Cardiac septum (tissue), 1 donor: ENCODE measurements at places on chromosomes 3 and 15.

DNA sequence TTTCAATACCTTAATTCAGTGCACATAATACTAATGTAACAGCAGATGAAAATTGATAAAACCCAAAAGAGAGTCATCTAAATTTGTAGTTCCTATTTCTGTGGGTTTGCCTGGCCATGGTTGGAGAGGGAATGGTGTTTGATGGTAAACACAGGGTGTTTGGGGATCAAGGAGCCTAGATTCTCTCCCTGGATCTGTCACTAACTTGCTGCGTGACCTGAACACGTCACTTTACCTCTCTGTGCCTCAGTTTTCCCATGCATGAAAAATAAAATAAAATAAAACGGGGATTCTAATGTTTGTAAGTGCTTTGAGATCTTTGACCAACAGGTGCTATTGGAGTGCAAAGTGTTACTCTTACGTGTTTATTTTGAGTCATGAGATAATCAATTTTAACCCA is 49.8 kb downstream of the GHSR start:
- no peak for DNase-seq

DNA sequence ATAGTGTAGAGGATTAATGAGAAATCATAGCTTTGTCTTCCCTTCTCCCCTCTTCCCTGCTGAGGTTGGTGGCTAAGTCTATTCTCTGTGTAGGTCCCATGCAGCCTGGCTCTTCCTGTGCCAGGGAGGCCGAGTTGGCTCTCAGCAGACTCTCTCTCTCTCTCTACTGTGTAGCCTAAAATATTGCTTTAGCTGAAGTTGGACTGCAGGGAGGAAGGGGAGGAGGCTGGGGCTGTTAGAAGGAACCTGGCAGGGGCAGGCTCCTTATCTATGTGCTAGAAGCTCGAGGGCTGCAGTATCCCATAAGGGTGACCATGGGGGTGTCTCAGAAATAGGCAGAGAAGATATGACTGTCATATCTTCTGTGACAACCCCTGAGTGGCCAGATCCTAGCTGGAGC is 160.8 kb downstream of the EPHB1 start:
- no peak for DNase-seq

- no peak for DNase-seq
Observed at GRCh38 chr3:69020857-69021256, 7.4 kb upstream of the EOGT start.

DNA sequence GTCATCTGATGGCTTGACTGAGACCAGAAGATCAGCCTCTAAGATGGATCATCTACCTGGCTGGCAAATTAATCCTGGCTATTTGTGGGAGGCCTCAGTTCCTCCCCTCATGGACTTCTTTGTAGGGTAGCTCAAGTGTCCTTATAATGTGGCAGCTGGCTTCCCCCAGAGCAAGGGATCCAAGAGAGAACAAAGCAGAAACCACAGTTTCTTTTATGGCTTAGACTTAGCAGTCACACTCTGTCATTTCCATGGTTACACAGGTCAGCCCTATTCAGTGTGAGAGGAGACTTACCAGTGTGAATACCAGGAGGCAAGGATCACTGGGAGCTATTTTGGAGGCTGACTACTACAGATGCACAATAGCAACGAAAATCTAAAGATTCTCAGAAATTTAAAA is 15.3 kb upstream of the ARL14 start:
- DNase-seq: no peak

GRCh38 chr3:14452740-14453710 is 50.6 kb downstream of the SLC6A6 start:
- DNase-seq: peak; percentile 95
